CD4-positive, alpha-beta T cell treated with Interleukin-21 for 1 hour (primary cell): ENCODE measurements at places on chromosomes 2 and 18.

DNA sequence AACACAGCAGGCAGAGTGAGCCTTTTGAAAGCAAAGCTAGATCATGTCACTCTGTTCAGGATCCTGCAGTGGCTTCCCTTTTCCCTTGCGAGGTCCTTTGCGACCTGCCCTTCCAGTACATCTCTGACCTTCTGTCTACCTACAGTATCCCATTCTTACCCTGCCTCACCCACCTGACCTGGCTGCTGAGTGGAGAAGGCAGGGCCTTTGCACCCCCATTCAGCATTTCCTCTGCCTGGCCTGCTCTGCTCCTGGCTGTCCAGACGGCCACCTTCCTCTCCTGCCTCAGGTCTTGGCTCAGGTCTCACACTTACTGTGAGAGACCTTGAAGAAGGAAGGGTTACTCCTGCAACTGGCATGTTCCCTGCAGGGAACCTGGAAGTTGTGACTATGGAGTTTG lies 77.4 kb downstream of the MAPRE2 start:
- DNase-seq = no peak

DNA sequence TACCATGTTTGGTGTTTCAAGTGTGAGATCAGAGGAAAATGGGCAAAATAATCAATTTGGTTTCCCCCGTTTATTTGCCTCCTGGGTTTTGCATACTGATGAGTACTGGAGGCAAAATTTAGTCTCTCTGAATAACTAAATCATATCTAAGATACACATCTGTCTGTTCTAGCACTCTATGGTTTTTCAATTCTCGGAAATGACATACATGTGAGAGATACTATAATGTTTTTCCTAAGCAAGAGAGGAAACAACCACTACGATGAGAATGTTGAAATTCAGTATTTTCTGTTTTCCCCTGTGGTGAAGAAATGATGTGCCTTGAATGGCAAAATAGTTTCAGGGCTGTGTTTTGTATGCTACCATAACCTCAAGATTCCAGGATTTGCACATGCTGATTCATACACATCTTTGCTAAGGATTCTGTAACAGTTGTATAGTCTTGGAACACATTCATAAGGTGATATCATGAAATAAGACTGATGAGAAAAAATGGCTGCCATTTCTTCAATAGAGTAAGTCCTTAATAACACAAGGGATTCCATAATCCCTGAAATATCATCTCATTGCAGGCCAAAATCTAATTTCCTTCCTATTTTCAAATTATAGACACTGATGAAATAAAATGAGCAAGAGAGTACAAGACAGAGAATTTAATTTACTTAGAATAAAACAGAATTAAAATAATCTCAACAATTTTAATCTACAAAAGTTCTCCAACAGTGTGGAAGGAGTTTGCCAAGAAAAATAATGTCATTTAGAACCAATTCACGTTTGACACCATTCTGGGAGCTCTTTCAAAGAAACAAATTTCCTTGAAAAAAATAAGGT lies 316.6 kb downstream of the FIGN start:
- DNase-seq = no peak

GRCh38 chr2:85754313-85755095 lies 713 bp downstream of the ATOH8 start:
- DNase-seq = peak; percentile 35

GRCh38 chr2:52036024-52036423 lies 1004.1 kb upstream of the NRXN1 start:
- DNase-seq = no peak

DNA sequence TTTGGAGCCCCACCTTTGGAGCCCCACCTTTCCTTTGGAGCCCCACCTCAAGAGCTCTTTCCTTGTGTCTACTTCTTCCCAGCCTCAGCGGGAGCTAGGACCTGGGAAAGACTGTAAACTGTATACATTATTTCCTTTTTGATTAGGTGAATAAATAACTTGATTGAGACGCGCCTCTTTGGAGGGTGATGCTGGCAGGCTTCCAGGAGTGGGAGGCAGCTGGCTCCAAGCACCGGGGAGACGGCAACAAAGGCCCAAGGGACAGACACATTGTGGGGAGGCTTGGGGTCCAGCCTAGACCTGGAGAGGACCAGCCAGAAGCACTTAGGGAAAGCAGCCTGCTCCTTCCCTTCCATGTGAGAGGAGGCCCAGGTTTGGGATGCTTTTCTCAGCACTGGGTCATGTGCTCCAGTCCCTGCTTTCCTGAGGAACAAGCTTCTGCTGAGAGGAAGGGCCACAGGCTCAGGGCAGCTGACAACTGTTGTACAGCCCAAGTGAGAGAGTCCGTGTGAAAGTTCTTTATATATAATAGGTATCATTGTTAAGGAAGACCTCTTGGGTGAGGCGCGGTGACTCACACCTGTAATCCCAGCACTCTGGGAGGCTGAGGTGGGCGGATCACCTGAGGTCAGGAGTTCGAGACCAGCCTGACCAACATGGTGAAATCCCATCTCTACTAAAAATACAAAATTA lies 297.2 kb upstream of the SLC14A2 start:
- no peak for DNase-seq

DNA sequence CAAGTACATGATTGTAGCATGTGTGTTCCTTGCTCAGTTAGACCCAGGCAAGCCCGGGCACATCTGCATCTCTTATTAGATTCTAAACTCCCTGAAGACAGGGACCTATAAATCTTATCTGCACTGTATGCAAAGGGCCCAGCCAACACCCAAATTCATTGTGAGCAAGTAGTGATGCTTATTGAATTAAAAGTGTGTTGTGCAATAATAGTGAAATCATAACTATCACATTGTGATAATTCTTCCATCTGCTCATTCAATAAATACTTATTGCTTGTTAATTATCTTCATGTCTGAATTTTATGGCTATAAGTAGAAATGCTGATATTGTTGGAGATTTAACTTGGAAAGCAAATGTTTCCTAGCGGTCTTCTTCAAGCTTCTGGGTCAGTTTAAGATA lies 387.5 kb downstream of the SLC4A3 start:
- no peak for DNase-seq

GRCh38 chr2:59458800-59459199 lies 1094.7 kb downstream of the BCL11A start:
- DNase-seq = no peak

- no peak for DNase-seq
These were observed 84.8 kb downstream of the OSBPL6 start for GRCh38 chr2:178279142-178279541.

- no peak for DNase-seq
These were observed 19.1 kb upstream of the TRIB2 start for GRCh38 chr2:12697617-12698016.

DNA sequence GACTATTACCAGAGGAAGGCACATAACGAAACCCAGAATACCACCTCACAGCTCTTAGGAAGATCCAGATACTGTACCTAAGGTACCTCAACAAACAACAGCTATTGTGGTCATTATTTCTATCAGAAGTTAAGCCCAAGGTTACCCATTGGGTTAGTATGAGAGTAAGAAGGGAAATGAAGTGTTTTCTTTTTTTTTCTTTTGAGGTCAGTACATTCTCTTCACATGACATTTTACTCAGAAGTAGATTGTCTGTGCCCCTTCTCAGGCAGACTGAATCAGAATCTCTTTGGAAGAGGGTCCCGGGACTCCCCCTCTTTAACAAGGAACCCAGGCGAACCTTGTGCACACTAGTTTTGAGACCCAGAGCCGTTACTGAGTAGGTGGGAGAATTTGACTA lies 233.7 kb upstream of the CXCR4 start:
- DNase-seq = no peak

- no peak for DNase-seq
These were observed 57.2 kb downstream of the RTP5 start for GRCh38 chr2:241926541-241927311.

- DNase-seq = no peak
These were observed 58.5 kb upstream of the ARHGAP15 start for GRCh38 chr2:143070704-143071103.

DNA sequence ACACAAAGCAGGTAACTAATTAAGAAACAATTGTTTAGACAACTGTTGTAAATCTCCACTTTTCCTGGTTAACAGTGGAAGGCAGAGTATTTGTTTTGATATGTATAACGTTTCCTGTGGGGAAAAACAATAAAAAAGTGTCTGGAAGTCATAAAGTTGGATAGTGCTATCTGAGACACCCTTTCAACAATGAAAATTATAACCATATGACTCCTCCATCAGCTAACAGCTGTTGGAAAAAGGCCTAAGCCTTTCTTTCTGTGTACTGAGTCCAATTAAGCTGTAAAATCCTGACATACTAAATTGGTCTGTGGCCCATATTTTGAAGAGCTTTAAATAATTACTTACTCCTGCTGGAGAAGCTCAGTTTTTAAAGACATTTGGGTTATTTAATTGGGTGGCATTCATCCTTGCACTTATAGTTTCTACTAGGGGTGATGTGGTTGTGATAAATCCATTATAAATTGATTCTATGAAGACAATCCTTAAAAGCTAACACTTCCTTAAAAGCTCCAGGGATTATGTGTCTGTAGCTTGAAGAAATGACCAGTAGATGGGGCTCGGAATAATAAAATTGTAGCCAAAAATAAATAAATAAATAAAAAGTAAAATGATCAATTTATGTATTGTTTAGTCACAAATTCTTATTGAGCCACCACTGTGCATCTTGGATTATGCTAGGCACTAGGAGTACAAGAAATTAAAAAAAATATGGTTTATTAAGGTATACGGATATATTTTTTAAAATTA lies 698.1 kb upstream of the NXPH2 start:
- DNase-seq = no peak

GRCh38 chr2:9474361-9475057 lies at the start of gene IAH1:
TSS of gene IAH1 (plus strand) at chr2:9474551. CDS start at chr2:9474567, 16 bp downstream.
- DNase-seq = peak; percentile 81

DNA sequence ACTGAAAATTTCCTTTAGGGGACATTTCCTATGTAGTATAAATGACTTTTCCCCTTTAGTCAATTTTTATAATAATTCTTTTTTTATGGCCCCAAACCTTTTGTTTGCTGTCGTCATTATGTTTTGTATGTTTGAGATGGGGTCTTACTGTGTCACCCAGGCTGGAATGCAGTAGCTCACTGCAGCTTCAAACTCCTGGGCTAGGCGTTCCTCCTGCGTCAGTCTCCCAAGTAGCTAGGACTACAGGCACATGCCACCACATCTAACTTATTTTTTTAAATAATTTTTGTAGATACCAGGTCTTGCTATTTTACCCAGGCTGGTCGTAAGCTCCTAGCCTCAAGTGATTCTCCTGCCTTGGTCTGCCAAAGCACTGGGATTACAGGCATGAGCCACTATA lies 30.8 kb upstream of the GALM start:
- no peak for DNase-seq

GRCh38 chr2:217666338-217666737 lies 336.5 kb downstream of the TNS1 start:
- DNase-seq = no peak

DNA sequence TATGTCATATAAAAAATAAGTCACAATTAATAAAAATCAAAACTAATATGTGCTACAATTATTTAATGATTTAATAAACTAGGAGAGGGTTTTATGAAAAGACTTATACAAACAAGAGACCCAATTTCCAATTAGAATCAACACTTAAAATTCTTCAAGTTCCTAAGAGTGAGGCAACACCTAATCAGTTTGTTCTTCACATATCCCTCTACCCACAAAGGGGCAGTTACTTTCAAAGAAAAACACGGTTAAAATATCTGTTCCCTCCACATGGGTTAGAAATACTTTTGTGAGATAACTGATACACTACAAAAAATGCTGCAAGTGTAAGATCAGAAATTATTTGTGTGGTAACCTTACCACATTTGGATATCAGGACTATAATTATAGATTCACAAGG lies 357.0 kb downstream of the ERBB4 start:
- no peak for DNase-seq

DNA sequence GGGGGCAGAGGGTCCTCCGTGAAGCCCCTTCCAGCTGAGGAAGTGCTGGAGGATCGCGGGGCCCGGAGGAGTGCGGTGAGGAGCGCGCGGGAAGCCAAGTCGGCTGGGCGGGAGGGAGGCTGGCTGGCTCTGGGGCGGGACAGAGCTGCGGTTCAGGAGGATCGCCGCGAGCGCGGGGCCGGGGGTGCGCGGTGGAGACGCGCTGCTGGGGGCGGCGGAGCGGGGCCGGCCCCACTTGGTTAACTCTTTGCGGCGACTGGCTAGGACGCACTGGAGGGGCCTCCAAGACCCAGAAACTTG lies 464 bp downstream of the CYBRD1 start:
- no peak for DNase-seq

- DNase-seq = no peak
These were observed 43.3 kb upstream of the LCLAT1 start for GRCh38 chr2:30403592-30404312.

GRCh38 chr2:80154231-80154915 lies 150.2 kb downstream of the LRRTM1 start:
- no peak for DNase-seq

- no peak for DNase-seq
These were observed 50.4 kb upstream of the CTIF start for GRCh38 chr18:48488388-48488850.

DNA sequence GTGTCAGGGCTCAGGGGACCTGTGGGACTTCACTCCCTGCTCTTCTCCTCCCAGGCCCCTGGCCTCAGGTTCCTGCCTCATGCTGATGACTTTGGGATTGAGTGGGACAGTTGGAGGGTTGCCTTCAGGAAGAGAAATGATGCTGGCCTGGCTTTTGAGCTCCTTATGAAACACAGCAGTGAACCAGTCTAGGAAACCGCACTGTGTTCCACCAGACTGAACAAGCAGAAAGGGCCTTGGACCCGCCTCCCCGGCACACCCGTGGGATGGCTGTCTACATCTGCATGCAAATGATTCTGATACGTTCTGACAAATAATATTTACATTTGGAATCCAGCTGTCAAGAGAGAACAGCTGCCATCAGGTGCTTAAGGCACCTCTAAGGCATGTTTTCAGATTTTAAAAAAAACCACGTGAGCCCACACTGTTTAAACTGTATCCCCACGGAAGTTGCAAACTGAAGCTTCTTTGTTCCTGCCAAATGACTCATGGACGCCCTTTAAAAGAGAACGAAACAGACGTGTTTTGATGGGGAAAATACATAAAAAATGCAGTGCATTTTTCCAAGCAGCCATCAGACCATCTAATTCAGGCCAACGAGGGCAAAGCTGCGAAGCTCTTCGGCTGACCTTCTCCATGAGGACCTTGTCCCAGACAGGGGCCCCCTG lies 27.6 kb upstream of the ASAP2 start:
- no peak for DNase-seq

DNA sequence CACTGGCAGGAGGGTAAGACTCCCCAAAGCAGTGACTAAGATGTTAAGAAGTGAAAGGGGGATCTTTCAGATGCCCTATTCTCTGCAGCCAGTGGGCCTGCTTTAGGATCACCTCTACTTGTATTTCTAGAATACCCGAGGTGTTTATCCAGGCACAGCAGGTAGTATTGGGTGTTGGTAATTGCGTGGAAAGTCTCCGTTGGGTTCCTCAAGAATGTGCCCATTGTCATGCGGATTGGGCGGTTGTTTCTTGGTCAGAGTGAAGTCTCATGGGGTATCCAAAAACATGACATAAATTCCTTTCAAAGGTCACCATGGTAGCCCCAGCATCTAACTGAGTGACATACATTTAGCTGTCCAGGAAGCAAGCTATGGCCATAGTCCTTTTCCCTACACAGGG lies 308.8 kb downstream of the RPIA start:
- no peak for DNase-seq
